ENCODE measurements at places on chromosomes 1 and 21.

DNA sequence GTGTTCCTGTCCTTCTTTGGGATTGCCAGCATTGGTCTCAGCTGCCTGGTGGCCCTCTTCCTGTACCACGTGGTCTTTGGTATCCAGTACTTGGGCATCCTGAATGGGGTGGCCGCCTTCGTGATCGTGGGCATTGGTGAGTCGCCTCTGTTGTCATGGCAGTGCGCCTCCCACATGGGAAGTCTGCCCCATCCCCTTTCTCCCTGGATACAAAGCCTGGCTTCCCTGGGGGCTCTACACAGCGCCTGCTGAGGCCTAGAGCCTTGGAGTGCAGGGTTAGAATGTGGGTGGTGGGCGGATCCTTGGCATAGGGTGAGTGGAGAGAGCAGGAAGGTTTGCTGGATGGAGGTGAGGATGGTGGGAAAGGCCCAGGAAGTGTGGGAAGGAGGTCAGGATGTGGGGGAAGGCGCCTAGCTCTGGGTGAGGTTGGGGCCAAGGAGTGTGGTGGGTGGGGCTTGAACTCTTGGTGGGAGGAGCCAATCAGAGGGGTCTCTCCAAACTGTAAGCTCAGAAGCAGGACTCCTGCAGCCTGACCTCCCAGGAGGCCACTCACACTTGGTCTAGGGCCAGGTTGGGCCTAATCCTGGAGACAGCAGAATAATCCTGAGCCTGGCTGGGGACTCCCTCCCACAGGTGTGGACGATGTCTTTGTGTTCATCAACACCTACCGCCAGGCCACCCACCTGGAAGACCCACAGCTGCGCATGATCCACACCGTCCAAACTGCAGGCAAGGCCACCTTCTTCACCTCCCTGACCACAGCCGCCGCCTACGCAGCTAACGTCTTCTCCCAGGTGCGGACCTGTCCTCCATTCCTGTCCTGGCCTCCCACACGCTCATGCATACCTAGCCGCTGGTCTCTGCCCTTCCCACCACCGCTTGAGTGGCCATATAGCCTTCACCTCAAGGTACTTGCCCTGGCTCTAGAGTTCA, 36.7 kb downstream of the DISP3 start:
- DNase-seq = no peak

- no peak for DNase-seq
These were observed 7.9 kb downstream of the SH3GLB1 start for GRCh38 chr1:86712088-86712860.

DNA sequence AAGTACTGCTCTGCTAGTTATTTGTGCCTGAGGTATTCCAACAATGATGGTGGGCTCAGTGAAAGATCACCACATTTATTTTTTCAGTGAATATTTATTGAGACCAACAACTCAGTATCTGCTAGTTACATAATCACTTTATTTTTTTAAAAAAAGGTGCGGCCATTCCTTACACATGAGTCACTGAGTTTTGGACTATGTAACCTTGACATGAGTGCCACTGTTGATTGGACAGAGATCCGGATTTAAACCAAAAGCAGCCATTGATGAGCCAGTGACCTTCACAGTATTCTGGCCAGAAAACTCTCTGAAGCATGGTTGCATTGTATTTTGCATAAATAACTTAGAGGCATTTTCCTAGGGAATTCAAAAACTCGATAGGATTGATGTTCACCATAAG, 79.5 kb downstream of the NUF2 start:
- no peak for DNase-seq

DNA sequence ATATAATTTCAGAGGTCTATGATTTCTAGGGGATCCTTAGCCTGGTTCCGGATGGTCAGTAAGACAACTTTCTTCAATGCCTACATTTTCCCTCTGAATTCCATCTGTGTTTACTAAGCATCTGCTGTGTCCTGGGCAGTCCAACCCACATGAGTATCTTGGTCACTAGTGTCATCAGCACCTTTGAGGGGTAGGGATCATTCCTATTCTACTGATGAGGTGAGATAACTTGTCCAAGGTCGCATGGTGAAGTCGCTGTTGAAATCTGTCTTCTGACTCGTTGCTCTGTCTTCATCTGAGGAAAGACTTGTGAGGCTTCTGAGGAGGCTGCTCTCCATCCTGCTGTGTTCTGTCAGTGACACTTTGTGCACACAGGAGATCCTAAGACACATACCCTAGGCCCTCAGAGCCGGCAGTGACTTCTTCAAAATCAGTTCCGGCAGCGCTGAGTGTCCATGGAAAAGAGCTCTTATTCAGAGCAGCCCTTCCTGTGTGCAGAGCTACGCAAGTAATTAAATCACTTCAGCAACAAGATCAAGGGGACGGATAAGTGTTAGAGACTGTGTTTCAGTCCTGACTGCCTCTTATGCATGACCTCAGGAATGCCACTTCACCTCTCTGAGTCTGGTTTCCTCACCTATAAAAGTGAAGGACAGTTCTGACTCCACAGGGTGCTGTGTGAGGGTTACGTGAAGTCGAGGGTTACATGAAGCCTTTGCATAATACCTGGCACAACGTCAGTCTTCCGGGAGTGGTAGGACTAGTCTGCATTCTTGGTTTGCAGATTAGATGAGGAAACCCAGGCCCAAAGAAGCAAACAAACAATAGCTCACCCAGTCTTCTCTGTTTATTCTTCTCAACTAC, 28.4 kb downstream of the AK2 start:
- DNase-seq = peak; percentile 90

DNA sequence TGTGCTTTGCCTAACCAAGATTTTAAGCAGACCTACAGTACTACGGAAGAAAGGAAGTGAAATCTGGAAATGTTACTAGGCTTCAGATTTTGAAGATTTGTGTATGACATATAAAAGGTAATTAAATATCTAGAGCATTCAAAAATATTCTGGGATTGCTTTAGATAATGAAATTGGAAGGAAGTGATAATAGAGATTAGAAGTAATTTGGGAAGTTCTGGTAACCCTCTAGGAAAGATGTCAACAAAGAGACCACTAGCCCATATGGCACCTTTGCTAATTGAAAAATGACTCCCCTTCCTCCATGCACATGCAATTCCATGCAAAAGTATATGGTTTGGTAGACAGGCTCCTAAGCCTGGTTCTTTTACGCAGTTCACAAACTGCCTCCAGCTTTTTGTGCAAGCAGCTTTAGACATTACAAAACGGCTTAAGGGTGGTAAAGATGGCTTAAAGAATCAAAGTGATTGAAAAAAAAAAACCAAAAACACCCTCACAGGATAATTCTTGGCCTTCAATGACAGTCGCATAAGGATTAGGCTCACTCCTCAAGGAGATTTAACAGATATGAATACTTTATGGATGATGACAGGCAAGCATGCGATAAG, 81.8 kb downstream of the LRRC7 start:
- no peak for DNase-seq

DNA sequence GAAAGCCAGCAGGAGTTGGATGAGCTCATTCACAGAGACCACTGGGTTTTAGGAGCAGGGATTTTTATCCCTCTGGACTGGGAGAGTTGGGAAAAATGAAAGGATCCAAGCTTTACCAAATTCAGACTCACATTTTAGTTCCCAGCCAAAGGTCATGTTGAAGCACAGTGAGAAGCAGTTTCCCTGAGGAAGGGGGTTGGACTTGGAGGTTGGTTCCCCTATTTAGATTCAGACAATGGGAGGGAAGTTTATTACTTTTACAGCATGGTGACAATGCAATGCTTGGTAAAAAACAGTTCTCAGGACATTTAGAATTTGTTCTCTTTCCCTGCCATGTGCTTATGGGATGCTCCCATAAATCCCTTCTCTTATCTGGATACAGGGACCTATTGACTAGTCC, 57.3 kb upstream of the ZNF648 start:
- no peak for DNase-seq

- no peak for DNase-seq
These were observed 969.0 kb downstream of the TTLL7 start for GRCh38 chr1:83029916-83030315.

DNA sequence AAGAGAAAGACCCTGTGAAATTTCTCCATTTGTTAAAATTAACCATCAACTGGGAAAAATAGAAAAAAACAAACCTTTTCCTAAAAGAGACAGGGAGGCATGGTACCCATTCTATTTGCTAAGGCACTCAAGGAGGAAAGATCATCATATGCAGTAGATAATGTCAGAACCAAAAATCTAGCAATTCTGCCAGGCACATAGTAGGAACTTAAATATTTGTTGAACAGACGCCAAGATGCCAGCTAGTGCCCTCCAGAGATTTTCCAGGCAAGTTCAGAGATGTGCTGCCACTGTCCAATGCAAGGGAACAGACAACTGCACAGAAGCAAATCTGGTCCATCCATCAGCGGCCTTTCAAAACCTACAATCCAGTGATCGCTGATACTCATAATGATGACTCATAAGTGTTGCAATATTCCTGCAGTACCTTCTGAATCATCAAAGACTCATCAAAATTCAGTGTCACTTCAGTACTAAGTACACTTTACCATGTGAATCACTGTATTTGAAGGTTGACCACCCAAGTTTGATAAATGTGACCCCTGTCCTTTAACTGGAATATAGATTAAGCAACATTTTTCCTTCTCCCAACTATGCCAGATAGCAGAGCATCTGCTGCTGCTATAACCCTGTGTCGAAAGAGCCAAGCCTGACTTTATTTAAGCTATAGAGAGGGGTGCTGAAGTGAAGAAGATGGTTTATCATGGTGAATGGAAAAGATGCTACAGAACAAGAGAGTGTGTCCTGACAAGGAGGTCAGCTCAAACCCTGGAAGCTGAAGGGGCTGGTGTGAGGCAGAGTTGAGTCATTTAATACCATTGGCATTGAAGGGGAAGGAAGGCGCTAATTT, 99.1 kb downstream of the MT1HL1 start:
- DNase-seq = no peak

DNA sequence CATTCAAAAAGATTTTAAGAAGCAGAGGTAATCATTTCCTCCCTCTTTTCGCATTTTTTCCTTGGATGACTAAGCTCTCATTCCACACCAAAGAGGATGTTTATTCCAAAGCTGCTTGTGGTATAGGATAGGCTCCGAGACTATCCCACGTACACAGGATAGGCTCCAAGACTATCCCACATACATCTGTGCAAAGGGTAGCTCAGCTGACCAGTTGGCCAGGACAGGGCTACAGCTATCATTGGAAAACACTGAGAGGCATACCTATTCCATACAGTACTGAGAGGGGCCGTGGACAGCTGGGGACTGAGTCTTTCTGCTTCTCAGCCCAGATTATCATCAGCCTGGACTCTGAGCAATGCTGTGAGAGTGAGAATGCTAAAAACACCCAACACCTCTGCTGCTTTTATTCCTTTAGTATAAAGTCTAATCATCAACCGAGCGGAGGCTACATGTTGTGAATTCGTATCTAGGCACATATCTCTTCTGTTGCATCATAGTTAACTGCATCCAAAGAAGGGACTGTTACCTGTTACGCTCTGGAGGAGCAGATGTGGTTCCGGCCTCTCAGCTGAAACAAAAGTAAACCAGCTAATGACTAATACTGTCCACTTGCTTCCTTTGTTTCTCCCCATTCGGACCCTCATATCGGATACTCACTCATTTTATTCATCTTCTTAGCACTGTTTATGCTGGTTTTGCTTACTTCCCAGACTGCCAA, 141.0 kb downstream of the TNFSF18 start:
- DNase-seq = no peak

- no peak for DNase-seq
These were observed 80.8 kb downstream of the DMRTB1 start for GRCh38 chr1:53539711-53540603.

DNA sequence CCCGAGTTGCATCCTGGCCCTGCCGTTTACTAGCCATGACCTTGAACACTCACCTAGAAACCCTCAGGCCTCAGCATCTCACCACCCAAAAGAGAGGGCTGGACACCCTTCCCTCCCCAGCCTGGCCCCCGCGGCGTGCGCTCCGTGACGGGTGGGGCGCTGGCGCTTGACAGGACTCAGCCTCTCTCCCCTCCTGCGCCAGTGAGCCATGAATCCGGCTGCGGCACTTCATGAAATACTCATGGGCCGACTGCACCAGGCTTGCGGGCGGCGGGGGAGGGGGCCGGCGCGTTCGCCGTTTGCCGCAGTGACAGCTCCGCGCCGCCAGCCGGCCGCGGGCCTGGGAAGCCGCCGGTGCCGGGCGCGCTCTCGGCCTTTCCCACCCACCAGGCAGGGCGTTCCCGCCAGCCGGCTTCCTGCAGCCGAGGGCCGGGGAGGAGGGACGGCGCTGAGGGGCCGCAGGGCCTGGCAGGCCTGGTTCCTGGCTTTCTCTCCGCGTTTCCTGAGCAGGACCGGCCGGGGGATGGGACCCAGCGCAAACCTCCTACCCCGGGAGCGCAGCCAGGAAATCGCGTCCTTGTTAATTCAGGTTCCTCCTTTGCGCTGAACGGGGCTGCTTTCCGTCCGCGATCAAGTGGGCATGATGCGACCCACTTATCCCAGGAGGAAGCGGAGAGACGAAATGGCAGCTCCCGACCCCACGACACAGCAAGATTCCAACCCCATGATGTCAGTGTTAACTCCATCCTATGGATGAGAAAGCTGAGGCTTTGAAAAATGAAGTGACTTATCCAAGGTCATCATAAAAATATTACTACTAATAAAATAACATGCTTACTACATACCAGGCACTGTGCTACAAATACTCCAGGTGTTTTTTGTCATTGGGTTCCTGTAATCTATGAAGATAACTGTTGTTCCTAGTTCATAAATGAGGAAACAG, 9.1 kb upstream of the LUZP1 start:
- peak; percentile 68 for DNase-seq

DNA sequence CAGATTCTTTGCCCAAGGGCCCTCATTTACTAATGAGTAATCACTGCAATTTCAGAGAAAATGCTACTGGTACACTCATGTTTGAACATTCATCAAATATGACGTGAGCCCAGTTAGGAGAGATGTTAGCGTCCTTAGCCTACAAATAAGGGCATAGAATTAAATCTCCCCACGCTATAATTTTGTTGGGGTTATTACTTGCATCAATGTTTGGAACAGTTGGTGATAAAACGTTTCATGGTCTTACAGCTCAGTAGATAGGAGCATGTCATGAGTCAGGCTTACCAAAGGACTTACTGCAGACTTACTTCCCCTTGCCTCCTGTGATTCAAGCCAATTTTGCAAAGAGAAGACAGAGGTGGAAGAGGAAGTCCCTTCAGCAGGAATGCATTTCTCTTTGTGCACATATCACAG, 304.0 kb downstream of the KIF26B start:
- no peak for DNase-seq

- DNase-seq = no peak
These were observed 1.8 kb upstream of the LHX9 start for GRCh38 chr1:197915260-197915861.

GRCh38 chr1:119639109-119639508, 9.0 kb downstream of the ZNF697 start:
- no peak for DNase-seq

GRCh38 chr1:21893046-21893805, 43.9 kb downstream of the HSPG2 start:
- no peak for DNase-seq

DNA sequence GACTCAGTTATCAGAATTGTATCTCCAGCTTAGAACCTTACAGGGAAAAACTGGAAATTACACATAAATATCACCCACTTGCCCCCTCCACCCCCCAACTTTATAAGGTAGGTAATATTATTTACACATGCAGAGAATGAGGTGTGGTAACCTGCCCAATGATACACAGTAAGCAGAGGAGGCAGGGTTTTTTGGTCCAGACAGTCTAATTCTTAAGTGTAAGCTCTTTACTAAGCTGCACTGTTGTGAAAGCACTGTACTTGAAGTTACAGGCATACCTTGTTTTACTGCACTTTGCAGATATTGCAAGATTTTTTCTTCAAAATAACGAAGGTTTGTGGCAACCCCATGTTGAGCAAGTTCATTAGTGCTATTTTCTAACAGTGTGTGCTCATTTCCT, 24.8 kb upstream of the MYOCOS start:
- no peak for DNase-seq

- no peak for DNase-seq
These were observed 25.9 kb upstream of the TOR3A start for GRCh38 chr1:179055937-179056336.

Measured in NCI-H2029 (cell line).